NCI-H1092 treated with DMSO at 0.1 percent for 48 hours (cell line): ENCODE measurements at places on chromosomes 16 and 17.
A peak's percentile ranks its signal among the peaks of the same experiment; 100 is the strongest.

DNA sequence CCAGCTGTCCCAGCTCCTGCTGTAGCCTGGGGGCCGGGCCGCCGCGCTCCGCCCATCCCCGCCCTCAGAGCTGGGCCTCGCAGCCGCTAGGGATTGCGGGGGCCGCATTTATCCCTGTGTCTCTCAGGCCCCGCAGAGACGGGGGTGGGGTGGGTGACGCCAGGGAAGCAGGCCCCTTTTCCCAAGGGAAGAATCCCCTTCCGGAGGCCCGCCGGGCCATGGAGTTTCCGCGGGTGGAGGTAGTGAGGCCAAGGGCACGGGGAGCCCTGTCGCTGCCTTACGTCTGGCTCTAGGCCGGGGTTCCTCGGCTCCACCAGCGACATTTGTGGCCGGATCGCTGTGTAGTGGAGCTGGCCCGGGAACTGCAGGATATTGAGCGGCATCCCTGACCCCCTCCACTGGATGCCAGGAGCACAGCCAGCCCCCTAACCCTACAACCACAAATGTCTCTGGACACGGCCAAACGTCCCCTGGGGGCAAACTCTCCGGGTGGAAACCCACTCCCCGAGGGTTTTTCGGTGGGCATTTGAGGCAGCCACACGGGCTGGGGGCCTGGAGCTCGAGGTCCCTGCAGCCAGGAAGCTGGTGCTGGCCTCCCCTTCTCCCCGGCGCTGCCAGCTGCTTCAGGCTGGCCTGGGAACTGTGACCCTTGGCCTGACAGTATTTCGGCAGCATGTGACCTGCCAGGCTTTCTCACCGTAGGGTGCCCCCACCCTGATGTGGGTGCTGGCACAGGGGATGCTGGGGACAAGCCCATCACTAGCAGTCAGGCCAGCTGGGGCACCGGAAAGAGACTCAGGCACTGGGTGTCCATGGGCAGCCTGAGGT, 12.0 kb upstream of the CD300A start:
- DNase-seq: peak; percentile 84

DNA sequence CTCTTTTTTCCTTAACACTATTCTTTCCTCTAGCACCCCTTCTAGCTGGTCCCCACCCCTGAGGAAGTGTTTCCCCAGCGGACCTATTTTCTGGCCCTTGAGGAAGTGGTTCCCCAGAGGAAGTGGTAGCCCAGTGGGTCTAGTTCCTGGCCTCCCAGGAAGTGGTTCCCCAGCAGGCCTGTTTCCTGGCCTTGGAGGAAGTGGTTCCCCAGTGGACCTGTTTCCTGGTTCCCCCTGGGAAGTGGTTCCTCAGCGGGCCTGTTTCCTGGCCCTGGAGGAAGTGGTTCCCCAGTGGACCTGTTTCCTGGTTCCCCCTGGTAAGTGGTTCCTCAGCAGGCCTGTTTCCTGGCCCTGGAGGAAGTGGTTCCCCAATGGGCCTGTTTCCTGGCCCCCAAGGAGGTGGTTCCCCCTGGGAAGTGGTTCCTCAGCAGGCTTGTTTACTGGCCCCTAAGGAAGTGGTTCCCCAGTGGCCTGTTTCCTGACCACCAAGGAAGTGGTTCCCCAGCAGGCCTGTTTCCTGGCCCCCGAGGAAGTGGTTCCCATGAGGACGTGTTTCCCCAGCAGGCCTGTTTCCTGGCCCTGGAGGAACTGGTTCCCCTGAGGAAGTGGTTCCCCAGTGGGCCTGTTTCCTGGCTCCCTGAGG, 58.3 kb downstream of the NTN1 start:
- DNase-seq: no peak

DNA sequence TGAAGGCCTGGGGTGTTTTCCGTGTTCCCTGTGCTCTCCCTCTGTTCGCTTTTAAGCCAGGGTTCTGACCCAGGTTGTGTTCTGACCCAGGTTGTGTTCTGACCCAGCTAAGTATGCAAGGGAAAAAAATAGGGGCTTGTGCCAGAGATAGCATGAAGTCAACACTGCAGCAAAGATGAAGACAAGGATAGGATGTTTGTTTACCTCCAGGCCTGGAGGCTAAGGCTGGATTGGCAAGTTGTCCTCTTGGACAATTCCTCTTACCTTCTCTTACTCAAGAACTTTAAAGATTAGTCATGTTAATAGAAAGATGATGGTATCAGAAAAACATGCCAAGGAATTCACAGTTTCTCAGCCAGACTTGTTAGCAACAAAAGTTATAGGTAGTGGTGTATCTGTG, 19.4 kb downstream of the LYRM9 start:
- DNase-seq: no peak

DNA sequence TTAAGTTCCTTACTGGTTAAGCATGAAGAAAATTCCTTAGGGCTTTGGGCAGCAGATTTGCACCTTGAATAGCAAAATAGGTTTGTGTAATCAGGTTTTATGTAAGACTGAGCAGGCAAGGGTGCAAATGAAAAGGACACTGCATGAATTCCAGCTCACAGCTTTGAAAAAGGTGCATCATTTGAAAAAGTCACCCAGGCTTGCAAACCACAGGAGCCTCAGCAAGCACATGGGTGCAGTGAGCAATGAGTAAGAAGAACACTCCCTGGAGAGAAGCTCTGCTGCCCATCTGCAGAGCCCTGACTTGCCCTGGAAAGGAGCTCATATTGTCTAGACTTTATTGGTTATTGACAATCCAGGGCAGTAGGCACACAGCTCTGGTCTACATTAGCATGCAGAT, 165.6 kb upstream of the KCNJ16 start:
- no peak for DNase-seq

- peak; percentile 64 for DNase-seq
Observed at GRCh38 chr16:10971560-10971961, 27.2 kb downstream of the CLEC16A start.

GRCh38 chr17:52678211-52678610, 519.7 kb upstream of the CA10 start:
- no peak for DNase-seq

GRCh38 chr17:56158915-56159825, 5.9 kb downstream of the ANKFN1 start:
- peak; percentile 18 for DNase-seq

DNA sequence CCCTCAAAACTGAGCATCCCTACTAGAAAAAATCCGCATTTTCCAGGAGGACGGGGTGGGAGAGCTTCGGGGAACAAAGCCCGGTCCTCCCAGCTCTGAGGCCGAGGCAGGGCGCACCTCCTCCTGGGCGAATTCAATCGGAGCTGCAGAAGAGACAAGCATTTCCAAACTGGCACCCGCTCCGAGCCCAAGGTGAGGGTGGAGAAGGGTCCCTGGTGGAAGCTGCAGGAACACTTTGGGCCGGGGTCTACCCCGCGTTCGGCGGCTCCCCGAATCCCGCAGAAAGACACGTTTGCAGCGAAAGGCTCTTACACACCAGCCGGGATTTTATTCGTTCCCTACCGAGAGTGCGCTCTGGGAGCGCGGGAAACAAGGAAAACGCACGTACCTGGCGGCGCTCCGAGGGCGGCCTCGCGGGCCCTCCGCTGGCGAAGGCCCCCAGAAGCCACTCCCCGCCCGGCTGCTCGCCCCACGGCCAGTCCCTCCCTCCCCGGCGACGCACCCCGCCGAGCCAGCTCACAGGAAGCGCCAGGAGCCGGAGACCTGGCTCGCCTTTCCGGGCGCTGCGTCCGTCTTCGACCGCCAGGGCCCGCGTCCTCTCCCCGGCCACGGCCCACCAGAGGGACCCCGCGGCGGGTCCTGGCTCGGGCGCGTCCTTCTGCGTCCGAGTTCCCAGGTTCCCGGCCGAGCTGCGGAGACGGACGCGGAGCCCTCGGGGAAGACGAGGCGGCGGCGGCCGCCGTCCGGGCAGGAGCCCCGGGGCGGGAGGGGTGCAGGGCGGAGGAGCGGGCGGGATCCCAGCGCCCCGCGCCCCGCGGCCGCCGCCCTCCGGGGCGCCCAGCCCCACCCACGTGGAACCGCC, 49.8 kb upstream of the BAHCC1 start:
- peak; percentile 78 for DNase-seq

- no peak for DNase-seq
Observed at GRCh38 chr17:1026599-1026975, 29.7 kb downstream of the TIMM22 start.

DNA sequence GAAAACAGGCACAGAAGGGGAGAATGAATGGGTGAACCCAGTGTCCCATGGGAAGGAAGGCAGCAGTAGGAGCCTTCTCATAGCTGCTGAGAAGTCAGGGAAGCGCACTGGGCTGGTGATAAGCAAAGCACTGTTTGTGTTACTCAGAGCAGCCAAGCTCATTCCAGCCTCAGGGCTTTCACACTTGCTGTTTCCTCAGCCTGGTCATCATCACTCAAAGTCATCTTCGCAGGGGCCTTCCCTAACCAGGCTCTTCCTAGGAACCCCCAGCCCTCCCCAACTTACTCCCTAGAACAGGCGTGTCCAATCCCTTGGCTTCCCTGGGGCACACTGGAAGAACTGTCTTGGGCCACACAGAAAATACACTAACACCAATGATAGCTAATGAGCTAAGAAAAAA, 32.1 kb upstream of the LONP2 start:
- DNase-seq: no peak

- no peak for DNase-seq
Observed at GRCh38 chr17:36069136-36069535, 5.1 kb downstream of the CCL18 start.

DNA sequence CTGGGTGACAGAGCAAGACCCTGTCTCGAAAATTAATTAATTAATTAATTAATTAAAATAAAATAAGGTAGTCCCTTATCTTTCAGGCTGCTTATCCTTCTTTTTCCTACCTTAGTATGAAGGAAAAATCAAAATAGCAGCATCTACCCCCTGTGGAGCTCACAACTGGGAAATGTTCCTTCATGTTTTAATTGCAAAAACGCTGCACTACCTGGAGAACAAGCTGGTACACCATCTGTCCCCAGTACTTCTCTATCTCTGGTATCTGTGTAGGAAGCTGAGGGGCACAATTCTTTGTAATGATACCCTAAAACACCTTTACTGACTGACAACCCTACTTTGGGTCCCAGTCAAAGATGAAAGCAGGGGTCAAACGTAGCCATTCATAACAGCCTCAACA, 55.1 kb upstream of the MNT start:
- DNase-seq: no peak

- DNase-seq: no peak
Observed at GRCh38 chr17:58358408-58359172, 6.6 kb upstream of the SUPT4H1 start.

- DNase-seq: no peak
Observed at GRCh38 chr17:27413792-27414191, 42.5 kb upstream of the KSR1 start.

- no peak for DNase-seq
Observed at GRCh38 chr17:32588982-32589381, 102.2 kb downstream of the CDK5R1 start.

- DNase-seq: no peak
Observed at GRCh38 chr17:61010661-61011170, 333.1 kb downstream of the BCAS3 start.

GRCh38 chr16:11379420-11379819, 34.2 kb downstream of the RMI2 start:
- no peak for DNase-seq

- DNase-seq: no peak
Observed at GRCh38 chr17:29747660-29748059, 124.9 kb upstream of the CORO6 start.

- no peak for DNase-seq
Observed at GRCh38 chr16:588639-588888, 1.3 kb upstream of the RAB40C start.

GRCh38 chr16:85037050-85037410, 9.4 kb downstream of the KIAA0513 start:
- DNase-seq: no peak

DNA sequence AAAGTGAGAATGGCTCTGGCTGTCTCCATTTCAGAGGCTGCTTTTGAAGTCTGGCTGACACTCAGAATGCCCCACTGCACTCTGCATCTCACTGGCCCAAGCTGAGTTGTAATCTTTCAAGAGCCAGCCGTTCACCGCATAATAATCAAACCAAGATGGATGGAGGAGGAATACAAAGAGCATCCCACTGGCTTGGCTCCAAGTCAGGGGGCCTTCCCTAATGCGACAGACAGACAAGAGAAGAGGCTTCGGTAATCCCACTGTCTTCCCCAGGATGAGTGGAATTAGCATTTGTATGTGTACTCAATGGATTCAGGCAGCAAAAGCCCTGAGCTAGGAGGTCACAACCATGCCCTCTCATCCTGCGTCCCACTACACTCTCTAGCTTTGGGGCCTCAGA, 68.0 kb downstream of the CBLN1 start:
- DNase-seq: no peak

- DNase-seq: no peak
Observed at GRCh38 chr16:83966153-83966696, 1.8 kb upstream of the NECAB2 start.

DNA sequence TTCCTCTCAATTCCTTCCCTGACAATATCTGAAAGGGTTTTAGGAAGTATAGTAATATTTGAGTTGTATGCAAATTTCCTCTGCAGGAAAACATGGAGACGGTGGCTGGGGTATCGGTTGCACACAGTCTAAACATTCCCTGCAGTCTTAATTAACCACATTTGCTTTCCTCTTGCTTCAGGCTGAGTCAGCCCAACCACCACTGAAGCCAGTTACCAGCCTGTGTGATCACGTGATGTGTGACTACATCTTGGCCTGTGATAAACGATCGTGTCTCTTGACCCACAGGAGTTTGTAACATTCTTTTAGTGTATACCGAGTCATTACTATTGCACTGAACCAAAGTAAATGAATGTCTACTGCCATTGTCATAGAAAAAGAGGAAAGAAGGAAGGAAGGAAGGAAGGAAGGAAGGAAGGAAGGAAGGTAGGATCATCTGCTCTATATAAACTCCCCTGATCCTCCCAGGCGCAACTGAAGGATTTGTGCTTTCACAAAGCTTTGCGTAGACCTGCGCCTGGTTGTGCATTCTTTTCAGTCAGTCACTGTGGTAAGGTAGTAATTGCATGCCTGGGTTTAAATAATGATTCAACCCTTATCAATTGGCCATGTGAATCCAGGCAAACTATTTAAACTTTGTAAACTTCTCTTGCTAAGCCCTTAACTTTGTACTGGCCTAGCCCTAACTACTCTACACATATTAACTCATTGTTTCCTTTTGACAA, 280.6 kb upstream of the SALL1 start:
- no peak for DNase-seq

DNA sequence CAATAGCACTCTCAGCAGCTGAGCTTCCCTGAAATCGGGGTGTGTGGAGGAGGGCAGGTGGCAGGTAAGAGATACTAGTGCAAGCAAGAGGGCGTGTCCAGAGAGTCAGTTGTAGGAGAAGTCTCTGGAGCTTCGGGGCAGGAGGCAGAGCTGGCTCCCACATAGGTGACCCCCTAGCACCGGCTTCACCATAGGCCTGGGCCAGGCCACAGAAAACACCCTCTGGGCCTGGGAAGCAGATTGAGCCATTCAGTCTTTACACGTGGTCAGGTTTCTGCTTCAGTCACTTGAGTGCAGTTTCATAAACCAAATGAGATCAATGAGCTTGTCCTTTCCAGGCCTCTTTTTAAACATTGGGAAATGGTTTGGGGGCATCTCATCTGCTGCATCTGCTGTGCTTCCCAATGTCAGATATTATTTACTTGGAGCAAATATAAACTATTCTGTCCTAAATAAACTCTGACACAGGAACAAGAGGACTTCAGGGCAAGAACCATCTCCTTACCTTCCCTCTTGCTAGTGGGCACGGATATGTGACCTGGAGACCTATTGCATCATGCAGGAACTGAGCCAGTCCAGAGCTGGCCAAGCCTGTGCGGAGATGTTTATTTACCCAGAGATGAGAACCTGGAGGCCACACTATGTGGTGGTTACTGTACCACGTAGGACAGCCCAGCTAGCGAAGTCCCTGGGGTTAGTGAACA, 16.1 kb downstream of the CCR7 start:
- peak; percentile 52 for DNase-seq

GRCh38 chr16:68866933-68867332, 23.6 kb downstream of the TANGO6 start:
- DNase-seq: peak; percentile 43
